ENCODE measurements at places on chromosomes 5 and 9.

DNA sequence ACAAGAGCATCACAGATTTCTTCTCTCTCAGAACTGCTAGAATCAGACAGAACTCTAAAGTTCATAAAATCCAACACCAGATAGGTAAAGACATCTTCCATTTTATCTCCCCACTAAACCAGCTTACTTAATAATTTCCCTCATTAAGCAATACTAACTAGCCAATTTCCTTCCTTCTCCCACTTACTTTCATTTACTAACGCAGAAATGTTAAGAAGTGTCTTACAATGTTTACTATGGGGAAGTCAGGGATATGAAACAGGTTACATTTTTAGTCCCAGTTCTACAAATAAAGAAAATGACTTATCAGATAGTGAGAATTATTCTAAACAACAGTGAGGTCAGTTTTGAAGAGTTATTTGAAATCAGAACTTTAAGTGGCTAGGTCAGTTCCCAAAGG is 236.5 kb downstream of the FBXL17 start:
- DNase-seq = no peak

DNA sequence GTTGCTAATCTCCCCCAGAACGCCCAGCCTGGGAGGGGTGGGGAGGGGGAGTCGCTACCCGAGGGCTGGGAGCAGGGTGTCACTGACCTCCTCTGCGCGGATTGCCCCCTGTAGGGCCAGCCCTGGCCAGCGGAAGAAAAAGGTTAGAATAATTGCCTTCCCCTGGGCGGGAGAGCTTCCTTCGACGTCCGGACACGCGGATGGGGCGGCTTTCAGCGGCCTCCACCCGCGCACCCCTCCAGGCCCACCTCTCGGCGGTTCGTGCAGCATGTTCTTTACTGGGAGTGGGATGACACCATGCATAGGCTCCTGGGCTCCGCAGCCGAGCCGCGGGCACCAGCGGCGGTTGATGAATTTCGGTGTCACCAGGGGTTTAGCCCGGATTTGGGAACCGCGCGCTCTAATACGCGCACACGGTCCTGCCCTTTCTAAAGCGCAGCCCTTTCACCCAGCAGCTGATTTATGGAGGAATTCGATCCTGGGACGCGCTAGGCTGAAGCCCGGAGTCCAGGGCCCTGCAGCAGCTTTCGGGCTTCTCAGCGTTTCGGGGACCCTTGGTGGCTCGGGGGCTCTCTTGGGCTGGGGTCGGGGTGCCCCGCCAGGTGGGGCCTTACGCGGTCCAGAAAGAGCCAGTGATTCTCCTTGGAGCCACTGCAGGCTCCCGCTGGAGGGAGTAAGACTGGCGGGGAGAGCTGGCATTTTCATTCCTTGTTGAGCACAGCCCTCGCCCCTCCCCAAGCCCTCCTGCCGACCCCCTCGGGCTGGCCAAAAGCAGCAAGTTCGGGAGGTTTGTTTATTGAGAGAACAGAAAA is 10.1 kb downstream of the LMX1B start:
- DNase-seq = no peak

DNA sequence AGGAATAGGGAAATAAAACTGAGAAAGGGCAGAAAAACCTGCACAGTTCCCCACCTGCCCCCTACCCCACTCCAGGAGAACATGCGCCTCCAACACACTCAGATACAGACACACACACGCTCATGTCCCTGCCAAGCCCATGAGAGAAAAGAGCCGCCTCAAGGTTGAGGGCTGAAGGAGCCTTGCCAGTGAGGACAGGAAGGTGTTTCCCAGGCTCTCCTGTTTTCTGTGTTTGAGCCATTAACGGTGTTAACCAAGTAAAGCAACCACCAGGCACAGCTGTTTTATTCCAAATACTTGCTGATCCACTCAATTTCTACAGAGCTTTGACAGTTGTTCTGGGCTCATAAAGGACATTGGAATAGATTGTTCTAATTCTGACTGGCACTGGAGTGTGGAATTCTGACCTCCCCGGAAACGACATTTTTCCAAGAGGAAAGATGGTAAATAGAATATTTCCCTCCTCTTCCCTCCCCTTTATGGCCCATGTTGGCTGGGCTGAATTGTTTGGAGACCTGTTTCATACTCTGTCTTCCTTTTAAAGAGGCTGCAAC is 238.0 kb downstream of the DMAC1 start:
- no peak for DNase-seq

- DNase-seq = no peak
These were observed 280.4 kb downstream of the FER start for GRCh38 chr5:109027983-109028607.

- no peak for DNase-seq
These were observed 285.6 kb downstream of the RASEF start for GRCh38 chr9:82777366-82777765.

DNA sequence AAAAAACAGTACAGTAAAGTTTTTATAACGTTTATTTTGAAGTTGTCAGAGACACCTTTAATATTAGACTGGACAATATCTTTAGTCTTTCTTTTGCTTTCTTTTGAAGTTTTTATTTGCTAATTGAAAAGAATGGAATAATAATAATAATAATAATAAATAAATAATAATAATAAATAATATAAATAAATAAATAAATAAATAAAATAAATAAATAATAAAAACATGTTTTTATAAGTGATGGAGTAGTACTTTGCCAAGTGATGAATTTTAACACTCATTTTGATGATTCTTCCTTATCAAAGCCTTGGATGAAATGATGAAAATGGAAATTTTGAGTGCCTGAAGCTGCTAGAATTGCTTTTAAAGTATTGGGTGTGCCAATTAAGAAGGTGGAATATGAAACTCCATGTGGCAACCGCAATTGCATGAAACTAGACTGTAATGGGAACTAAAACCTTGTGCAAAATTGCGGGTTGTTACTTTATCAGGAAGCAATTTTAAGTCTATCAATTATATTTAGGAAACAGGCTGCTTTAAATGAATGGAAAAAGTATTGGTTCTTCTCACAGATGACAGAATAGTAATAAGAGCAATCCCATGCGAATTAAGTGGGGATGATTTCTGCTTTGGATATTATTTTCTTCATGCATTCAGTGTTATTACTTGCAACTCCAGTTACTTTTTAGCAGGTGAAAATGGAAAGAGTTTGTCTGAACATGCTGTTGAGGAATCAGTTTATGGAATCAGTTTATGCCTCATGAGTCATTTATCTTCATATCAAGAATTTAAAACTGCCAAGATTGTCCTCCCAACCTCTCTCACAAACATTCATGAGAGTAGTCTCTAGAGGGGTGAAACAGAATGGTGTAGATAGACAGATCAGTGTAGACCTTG is 4.6 kb downstream of the ANXA1 start:
- no peak for DNase-seq

DNA sequence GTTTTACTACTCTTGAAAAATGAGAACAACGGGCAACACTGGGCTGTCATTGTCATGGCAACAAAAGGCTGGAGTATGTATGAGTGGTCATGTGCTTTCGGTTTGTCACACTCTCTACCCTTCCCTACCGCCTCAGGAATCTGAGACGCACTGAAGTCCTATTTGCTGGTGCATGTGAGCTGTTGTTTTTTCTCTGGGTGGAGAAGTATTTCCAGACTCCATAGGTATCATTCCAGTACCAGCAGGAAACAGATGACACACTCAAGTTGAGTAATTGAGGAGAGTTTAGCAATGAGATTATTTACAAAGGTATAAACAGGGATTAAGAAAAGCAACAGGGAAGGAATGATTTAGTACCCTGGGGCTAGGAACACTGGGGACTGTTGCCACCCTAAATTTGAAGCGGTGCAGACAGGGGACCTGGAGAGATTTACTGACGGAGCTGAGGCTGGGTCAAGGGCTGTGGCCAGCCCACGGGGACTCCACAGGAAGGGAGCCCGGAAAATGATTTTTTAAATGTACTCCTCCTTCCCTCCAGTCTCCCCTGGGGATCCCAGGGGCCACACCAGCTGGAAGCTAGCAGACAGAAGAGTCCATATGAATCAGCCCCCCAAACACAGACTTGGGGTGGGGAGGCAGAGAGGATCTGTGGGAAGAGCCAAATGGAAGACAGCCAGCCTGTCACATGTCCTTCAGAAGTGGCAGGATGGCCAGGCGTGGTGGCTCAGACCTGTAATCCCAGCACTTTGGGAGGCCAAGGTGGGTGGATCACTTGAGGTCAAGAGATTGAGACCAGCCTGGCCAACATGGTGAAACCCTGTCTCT is 13.2 kb upstream of the ZBTB43 start:
- no peak for DNase-seq

GRCh38 chr5:74556006-74556405 is 84.5 kb downstream of the ENC1 start:
- no peak for DNase-seq

DNA sequence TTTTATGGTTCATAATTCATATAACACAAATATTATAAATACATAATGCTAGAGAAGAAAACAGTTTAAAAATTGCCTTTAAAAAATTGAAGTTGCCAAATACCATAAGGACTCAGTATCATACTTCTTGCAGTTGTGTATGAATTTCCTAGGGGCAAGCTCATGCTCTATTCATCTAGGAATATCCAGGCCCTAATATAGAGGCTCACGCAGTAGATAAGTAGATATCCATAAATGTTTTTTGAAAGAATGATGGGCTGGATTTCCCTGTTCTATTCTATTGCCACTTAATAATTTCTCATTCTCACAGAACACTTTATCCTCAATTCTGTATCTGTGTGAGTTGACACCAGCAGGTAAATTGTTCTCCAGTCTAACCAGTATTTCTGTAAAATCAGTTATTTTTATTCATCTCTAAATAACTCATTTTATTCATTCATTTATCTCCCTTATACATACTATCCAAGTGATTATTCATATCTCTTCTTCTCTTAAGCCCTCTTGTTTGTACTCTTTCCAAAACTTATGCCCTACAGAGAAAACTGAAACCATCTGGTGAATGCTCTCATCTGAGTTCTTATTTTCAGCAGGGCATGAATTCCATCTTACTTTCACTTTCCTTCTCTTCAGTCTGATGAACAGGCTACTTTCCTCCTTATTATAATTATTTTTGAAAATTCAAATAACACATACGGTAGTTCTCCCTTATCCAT is 97.1 kb downstream of the SLC44A1 start:
- no peak for DNase-seq

GRCh38 chr5:44847206-44847852 is 38.6 kb downstream of the MRPS30 start:
- no peak for DNase-seq

DNA sequence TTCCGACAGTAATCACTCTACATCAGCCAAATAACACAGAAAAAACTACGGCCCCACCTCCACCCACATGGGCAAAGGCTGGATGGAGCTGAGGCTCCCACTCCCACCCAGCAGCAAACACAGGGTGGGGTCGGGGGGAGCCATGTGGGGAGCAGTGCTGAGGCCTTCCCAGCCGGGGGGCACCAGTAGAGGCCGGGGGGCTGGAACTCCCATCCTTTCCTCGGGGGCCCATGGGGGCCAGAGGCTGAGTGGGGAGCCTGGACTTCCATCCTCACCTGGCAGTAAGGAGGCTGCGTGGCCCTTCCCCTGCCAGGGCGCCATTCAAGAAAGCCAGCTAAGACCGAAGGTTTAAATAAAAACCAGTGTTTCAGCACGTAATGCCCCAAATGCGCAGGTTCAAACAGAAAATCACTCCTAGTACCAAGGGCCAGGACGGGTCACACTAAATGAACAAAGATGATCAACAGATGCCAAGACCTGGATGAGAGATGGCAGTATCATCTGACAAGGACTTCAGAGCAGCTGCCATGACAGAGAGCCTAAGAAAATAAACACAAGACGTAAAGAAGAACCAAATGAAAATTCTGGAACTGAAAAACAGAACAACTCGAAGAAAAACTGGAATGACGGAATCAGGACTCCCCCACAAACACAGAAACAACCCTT is 9.4 kb downstream of the CCDC127 start:
- DNase-seq = no peak

- peak; percentile 77 for DNase-seq
These were observed 205.8 kb upstream of the IER5L start for GRCh38 chr9:129383561-129384490.

DNA sequence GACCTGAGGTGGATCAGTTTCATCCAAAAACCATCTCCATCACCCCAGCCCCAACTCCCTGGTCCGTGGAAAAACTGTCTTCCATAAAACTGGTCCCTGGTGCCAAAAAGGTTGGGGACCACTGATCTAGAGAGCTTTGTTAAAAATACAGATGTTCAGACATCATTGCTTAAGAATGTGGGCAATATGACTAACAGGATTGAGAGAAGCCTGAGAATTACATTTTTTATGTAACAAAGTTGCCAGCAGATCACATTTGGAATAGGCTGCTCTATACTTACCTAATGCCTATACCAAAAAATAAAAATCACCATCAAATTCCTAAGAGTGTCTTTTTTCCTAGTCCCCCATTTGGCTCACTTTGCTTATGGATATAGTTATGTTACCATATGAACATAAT is 143.3 kb downstream of the RAPGEF6 start:
- no peak for DNase-seq

DNA sequence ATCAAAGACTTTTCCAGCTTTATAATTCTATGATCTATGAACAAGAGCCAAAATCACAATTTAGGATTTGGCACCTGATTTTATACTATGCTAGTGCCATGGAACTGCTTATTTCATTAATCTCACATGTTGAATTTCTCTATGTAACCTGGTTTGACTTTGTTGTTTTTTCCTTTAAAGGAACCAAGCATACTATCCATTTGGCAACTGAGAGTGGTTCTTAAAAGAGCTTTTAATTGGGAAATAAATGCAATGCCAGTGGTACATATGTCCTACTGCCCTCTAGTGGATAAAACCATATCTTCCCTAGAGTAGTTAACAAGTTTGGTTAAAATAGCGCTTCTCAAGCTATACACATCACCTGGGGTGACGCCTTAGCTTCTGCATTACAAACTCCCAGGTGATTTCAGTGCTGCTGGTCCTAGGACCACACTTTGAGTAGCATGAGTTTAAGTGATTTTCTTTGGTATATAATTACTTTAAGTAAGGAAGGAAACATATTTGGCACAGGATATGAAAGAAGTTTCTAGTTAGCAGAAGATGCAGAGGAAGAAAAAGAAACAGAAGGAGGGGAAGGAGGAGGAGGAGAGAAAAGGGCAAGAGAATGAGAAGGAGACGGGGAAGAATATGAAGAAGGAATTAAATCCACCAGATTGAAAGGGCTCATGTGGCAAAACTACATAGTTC is 56.8 kb downstream of the FGF10 start:
- DNase-seq = no peak
